GM23248 (cell line): ENCODE measurements at places on chromosomes 3 and 15. TPM values are rescaled to one million over a fixed set of nuclear protein-coding genes. Genes with fewer than 3 reads are reported as not detected.

- peak; percentile 13 for DNase-seq
Measured at GRCh38 chr3:153513236-153513635, 351.2 kb downstream of the RAP2B start.

Gene HES1
- polyA plus RNA-seq: 8.8 and 10.3 TPM in 2 replicates

DNA sequence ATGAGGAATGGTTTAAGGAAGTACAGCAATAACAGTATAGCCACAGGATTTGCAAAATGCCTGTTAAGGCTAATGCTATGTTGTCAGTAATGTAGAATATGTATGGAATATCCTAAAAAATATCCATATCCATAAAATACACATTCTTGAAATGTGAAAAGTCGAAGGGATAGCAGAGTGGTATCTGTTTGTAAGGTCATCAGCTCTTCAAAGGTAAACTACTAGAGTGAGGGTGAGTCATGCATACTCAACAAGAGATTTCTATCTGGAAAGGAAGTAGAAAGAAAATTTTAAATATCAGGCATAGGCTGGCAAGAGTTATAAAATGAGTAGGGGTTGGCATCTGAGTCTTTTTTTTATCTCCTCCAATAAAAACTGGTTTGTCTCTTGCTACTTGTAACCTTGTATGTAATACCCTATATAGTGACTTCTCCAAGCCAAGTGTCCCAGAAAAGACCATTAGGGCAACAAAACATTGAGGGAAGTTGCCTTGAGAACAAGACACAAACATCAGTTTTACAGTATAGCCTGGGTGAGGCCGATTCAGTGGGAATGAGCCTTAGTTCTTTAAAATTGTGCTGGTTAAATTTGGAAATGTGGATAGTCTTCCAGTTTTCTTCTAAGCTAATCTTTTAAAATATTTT is 103.1 kb downstream of the SPATA16 start:
- DNase-seq: no peak

- no peak for DNase-seq
Measured at GRCh38 chr3:145191543-145191942, 969.4 kb downstream of the PLOD2 start.
